ENCODE measurements at places on chromosomes 3 and 15.

- no peak for DNase-seq
Observed at GRCh38 chr3:49716169-49716568, 3.3 kb downstream of the AMIGO3 start.

- DNase-seq: no peak
Observed at GRCh38 chr3:66609660-66610561, 109.1 kb upstream of the LRIG1 start.

GRCh38 chr3:144963810-144964209 lies 992.2 kb downstream of the DIPK2A start:
- DNase-seq: no peak

DNA sequence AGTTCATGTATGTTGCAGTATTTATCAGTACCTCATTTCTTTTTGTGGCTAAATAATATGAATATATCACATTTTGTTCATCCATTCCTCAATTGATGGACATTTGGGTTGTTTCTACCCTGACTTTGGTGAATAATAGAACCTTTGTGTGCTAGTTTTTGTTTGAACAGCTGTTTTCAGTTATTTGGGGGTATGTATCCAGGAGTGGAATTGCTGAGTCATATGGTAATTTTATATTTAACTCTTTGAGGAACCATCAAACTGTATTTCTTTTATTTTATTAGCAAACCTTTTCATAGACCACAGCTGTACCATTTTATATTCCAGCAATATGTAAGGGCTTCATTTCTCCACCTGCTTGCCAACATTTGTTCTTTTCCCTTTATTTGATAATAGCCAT lies 38.4 kb upstream of the RBM5 start:
- no peak for DNase-seq

DNA sequence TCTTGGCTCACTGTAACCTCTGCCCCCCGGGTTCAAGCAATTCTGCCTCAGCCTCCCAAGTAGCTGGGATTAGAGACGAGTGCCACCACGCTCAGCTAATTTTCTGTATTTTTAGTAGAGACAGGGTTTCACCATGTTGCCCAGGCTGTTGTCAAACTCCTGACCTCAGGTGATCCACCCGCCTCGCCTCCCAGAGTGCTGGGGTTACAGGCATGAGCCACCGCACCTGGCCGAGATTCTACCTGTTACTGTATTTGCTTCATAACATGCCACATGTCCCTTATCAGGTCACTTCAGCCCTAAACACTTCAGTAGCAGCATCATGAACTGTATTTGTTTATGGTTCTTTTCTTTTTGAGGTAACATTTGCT lies 7.5 kb upstream of the LCTL start:
- DNase-seq: no peak

DNA sequence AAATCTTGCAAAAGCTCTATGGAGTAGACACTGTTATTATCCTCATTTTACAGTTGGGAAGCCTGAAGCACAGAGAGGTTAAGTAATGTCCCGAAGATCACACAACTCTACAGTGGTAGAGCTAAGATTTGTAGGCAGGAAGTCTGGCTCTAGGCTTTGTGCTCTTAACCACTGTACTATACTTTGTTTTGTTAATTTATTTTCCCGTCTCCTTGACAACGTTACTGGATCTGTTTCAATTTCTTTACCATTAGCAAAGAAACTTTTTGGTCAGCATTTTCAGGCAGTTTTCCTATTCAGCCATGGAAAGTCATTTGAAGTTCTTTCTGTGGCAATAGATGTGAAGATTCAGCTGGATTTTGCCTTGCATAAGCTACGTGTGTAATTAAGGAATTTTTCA lies 51.7 kb downstream of the OTOL1 start:
- DNase-seq: no peak

DNA sequence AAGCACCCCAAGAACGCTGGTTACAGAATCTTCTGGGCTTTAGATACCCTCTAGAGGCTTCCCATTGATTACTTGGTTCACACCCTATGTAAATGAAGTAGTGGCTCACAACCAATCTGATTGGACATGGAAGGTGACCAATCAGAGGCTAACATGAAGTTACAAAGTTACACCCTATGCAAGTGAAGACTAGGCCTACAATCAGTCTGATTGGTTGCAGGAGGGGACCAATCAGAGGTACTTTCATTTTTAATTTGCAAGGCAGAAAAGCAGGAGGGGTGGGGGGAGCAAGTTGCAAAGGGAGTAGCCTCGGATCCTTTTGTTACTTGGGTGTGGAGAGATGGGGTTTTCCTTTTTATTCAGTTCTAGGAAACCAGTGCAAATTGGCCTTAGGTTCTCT lies 11.1 kb upstream of the RTP2 start:
- no peak for DNase-seq

GRCh38 chr3:114378760-114379159 lies 84.9 kb downstream of the TIGIT start:
- no peak for DNase-seq

- no peak for DNase-seq
Observed at GRCh38 chr3:20648921-20649381, 462.9 kb upstream of the SGO1 start.

GRCh38 chr15:63504979-63505841 lies 817 bp downstream of the USP3 start:
- peak; percentile 17 for DNase-seq

- DNase-seq: no peak
Observed at GRCh38 chr3:106792716-106793115, 584.5 kb upstream of the CCDC54 start.

- no peak for DNase-seq
Observed at GRCh38 chr15:74202452-74203401, at the start of gene STRA6. Gene STRA6, minus strand, starts transcription at chr15:74202787. Its CDS starts 520 bp downstream, at chr15:74202267.

DNA sequence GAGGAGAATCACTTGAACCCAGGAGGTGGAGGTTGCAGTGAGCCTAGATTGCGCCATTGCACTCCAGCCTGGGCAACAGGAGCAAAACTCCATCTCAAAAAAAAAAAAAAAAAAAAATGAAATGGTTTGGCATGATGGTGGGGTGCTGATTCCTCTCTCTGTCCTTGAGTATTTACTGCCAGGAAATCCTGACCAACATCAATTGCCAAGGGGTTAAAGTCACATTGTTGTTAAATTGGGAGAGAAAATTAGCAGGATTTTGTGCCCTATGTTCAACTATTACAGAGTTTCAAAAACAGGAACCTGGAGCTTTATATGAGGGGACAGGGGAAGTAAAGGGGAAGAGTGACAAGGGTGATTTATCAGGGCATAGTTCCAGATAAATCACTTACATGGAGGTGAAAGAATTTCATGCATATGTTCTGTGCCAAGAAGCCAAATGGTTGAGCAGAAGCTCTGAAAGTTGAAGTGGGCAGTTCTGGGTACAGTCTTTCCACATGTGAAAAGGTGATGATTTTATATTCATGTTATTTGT lies 70.5 kb upstream of the TSEN2 start:
- DNase-seq: no peak

- DNase-seq: no peak
Observed at GRCh38 chr3:191138937-191139336, 60.1 kb upstream of the OSTN start.

GRCh38 chr3:110615454-110615853 lies 456.2 kb upstream of the NECTIN3 start:
- no peak for DNase-seq

- DNase-seq: no peak
Observed at GRCh38 chr3:30619318-30619717, 12.9 kb downstream of the TGFBR2 start.

DNA sequence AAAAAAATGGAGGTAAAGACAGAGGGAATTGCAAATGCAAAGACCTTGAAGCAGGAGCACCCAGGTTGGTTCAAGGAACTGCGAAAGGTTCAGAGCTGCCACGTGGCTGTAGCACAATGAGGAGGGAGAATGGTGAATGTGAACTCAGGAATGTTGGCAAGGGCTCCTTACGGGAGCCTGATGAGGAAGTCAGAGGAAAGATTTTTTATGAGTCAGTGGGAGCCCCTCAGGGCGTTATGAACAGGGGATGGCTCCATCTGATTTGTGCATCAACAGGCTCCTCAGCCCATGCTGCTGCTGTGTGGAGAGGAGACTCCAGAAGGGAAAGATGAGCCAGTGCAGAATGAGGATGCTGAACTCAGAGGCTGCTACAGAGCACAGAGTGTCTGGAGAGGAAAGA lies 194.4 kb downstream of the ARRDC4 start:
- DNase-seq: no peak

DNA sequence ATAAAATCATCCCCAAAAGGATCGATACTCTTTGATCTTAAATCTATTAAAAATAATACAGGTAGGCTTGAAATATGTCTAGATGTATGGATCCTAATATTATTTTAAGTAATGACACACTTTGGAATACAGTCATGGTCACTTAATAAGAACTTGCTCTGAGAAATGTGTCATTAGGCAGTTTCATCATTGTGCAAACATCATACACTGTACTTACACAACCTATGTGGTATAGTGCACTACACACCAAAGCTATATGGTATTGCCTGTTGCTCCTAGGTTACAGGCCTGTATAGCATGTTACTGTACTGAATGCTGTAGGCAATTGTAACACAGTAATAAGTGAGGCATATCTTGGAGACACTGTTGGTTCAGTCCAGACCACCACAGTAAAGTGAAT lies 307.1 kb downstream of the RAP2B start:
- no peak for DNase-seq

DNA sequence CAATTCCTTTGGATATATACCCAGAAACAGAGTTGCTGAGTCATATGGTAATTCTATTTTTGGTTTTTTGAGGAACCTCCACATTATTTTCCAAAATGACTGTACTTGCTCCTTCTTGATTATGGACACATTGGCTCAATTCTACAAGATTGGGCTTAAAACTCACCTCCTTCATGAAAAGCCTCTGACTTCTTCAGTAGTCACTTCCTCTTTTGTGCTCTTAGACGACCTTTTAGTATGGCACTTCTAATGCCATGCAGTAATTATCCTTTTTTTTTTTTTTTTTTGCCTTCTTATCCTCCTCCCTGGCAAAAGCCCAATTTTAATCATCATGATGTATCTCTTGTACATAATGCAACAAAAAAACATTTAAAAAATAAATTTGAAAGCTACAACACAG lies 33.0 kb upstream of the ABHD17C start:
- no peak for DNase-seq

DNA sequence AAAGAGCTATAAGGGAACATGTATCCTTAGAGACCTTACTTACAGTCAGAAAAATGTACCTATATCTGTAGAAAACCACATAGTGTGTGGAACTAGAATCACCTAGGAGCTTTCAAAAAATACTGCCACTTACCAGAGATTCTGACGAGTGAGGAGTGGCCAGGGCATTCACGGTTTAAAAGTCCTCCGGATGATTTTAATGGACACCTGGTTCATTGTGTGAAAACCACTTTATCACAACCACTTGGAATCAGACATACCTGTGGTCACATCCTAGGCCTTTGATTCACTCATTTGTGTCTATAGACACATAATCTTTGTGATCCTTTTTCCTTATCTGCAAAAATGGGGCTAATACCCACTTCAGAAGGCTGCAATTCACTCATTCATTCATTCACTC lies 159.8 kb downstream of the MBNL1 start:
- no peak for DNase-seq

Measured in activated CD8-positive, alpha-beta memory T cell treated with anti-CD3 and anti-CD28 coated beads for 48 hours (primary cell).